GM23248 (cell line): ENCODE measurements at places on chromosomes 12 and 14. TPM values are rescaled to one million over a fixed set of nuclear protein-coding genes. Genes with fewer than 3 reads are reported as not detected.

Gene RTN1
- polyA plus RNA-seq: 0.15 and 0.33 TPM in 2 replicates

Gene TMX1
- polyA plus RNA-seq: 67.9 and 74.1 TPM in 2 replicates

- H3K36me3 ChIP-seq: no peaks in the 10 kb centered on the region
- no peak overlapping the region for H3K4me3 ChIP-seq
- DNase-seq: no peak
- no peak overlapping the region for H3K27ac ChIP-seq
- 0 out of 2 replicates have a peak, but pooled peaks cover 3% of the 10 kb centered on the region for H3K27me3 ChIP-seq
- H3K4me1 ChIP-seq: peaks cover 10% of the 10 kb centered on the region
These were observed 30.5 kb downstream of the TTC6 start for GRCh38 chr14:37625597-37626595.

GRCh38 chr12:27754795-27755194, 25.2 kb upstream of the KLHL42 start:
- H3K4me1 ChIP-seq: no peaks in the 10 kb centered on the region
- H3K36me3 ChIP-seq: peaks cover 18% of the 10 kb centered on the region
- H3K4me3 ChIP-seq: no peak overlapping the region
- no peaks in the 10 kb centered on the region for H3K27me3 ChIP-seq
- no peak overlapping the region for H3K27ac ChIP-seq
- DNase-seq: no peak

GRCh38 chr14:65772921-65773574, 360.5 kb downstream of the FUT8 start:
- no peak for DNase-seq
- H3K36me3 ChIP-seq: no peaks in the 10 kb centered on the region

Gene SPRING1
- polyA plus RNA-seq: 15.4 and 16.8 TPM in 2 replicates

GRCh38 chr12:62736596-62736995, 198.4 kb downstream of the PPM1H start:
- H3K4me3 ChIP-seq: no peak overlapping the region
- H3K27me3 ChIP-seq: no peaks in the 10 kb centered on the region
- peaks cover 43% of the 10 kb centered on the region for H3K4me1 ChIP-seq
- H3K36me3 ChIP-seq: no peaks in the 10 kb centered on the region
- H3K27ac ChIP-seq: no peak overlapping the region

Gene SPX
- polyA plus RNA-seq: 0.24 and 0.37 TPM in 2 replicates

DNA sequence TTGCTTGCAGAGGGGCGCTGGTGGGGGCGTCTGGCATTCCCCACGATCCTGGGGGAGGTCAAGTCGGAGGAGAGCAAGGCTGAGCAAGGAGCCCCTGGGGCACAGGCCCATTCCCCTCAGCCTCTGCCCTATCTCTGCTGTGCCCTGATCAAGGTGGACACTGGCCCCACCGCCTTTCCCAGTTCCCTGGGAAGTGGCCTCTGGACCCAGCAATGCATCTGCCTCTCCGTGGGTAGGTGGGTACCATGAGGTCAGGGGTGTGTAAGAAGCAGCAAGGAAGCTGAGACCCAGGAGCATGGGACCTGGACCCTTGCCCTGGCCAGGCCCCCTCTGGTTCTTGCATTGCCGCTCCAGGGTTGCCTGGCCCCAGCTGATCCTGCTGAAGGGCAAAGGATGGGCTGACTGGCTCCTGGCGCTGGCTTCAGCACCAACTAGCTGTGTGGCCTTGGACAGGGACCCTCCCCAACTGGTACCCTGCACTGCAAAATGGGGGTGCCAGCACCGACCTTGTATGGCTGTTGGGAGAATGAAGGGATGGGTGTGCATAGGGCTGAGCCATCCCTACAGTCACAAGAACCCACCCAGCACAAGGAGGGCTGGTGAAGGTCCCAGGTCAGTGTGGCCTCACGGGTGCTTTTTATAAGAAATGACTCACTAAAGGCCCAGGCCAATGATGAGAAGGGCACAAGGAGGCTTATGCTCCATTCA, 19.6 kb downstream of the SLC25A29 start:
- DNase-seq: no peak
- H3K4me3 ChIP-seq: no peak overlapping the region
- H3K27me3 ChIP-seq: no peaks in the 10 kb centered on the region
- H3K27ac ChIP-seq: no peak overlapping the region
- H3K36me3 ChIP-seq: no peaks in the 10 kb centered on the region

- peak; percentile 92 for DNase-seq
- no peaks in the 10 kb centered on the region for H3K27me3 ChIP-seq
- no peak overlapping the region for H3K4me3 ChIP-seq
- H3K4me1 ChIP-seq: peaks cover 14% of the 10 kb centered on the region
- no peaks in the 10 kb centered on the region for H3K36me3 ChIP-seq
- peak overlapping the region; percentile 39; the same call in 1 of the 2 replicates for H3K27ac ChIP-seq
These were observed 69.2 kb upstream of the MED13L start for GRCh38 chr12:116346741-116347140.

Gene PARP2
- polyA plus RNA-seq: 25.1 and 26.0 TPM in 2 replicates

GRCh38 chr12:2783936-2784600, 10.7 kb upstream of the FKBP4 start:
- peaks cover 11% of the 10 kb centered on the region; the same call in 1 of the 2 replicates for H3K27me3 ChIP-seq
- no peak overlapping the region for H3K27ac ChIP-seq
- no peaks in the 10 kb centered on the region for H3K36me3 ChIP-seq
- peak; percentile 70 for DNase-seq

DNA sequence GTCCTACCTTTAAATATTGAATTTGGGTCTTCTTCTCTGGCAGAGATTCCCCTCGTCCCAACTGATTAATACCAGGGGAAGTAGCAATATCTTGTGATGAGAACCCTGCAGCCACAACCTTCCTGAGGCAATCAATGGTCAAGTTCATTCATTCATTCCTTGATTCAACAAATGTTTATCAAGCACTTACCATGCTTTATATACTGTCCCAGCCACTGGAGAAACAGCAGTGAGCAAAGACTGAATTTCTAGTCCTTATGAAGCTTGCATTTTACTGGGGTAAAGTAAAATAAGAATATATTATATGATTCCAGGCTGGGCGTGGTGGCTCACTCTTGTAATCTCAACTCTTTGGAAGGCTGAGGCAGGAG, 300 bp upstream of the GIT2 start:
- H3K36me3 ChIP-seq: no peaks in the 10 kb centered on the region
- H3K4me1 ChIP-seq: peaks cover 45% of the 10 kb centered on the region
- peak overlapping the region; percentile 85 for H3K4me3 ChIP-seq
- H3K27me3 ChIP-seq: no peaks in the 10 kb centered on the region

DNA sequence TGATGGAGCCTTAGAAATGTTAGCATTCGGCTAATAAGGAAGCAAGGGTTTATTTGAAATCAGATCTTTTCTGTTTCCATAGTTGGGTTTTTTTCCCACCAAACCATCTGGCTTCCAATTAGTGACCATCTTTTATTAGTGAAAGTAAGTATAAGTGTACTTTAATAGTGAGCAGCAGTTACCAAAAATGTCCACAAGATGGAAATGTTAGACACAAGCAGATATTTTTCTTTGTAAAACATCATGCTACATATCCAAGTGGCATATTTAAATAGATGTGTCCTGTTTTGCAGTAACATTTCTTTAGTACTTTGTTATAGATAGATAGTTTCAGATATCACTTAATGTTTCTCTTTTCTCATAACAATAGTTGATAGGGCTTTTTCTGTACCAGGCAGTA, 28.8 kb downstream of the YEATS4 start:
- H3K27me3 ChIP-seq: no peaks in the 10 kb centered on the region
- peaks cover 19% of the 10 kb centered on the region for H3K4me1 ChIP-seq
- H3K36me3 ChIP-seq: no peaks in the 10 kb centered on the region
- peak; percentile 70 for DNase-seq
- H3K4me3 ChIP-seq: no peak overlapping the region

Gene TSPAN19
- polyA plus RNA-seq: 0.23 and 0.38 TPM in 2 replicates

DNA sequence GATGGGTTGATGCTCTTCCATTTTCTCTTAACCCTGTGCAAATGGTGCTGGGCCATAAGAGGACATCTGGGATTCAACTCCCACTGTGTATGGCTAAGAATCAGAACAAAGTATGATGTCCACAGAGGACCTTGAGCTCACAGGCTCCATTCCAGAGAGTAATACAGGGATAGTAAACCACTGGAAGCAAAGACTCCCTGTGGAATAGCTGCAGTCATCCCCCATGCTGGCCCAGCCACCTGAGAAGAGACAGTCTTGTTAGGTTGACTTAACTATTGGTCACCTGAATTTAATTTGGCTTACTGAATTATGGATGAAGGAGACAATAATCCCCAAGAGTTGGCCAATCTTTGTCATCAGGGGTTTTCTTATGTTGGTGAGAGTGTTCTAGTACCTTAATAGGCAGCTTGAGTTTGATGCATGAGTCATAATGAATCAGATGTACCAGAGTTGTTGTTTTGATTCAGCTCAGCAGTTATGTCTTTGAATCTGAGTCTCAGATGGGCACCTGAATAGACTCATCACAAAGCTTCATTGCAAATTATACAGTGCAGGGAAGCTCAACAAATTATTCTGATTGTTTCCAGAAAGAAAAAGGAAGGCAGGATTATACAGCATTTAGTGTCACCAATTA, 122.7 kb downstream of the SSPN start:
- peaks cover 26% of the 10 kb centered on the region for H3K4me1 ChIP-seq
- no peaks in the 10 kb centered on the region for H3K36me3 ChIP-seq
- H3K27me3 ChIP-seq: no peaks in the 10 kb centered on the region
- peak overlapping the region; percentile 82 for H3K27ac ChIP-seq
- no peak overlapping the region for H3K4me3 ChIP-seq

Gene WDR89
- polyA plus RNA-seq: 7.0 and 8.5 TPM in 2 replicates

- no peak for DNase-seq
- no peak overlapping the region for H3K4me3 ChIP-seq
- no peaks in the 10 kb centered on the region for H3K36me3 ChIP-seq
- H3K27me3 ChIP-seq: no peaks in the 10 kb centered on the region
- H3K27ac ChIP-seq: no peak overlapping the region
These were observed 895.8 kb downstream of the RPS29 start for GRCh38 chr14:48690349-48690748.

- H3K27ac ChIP-seq: no peak overlapping the region
- peak; percentile 59 for DNase-seq
- H3K4me1 ChIP-seq: no peaks in the 10 kb centered on the region
- H3K36me3 ChIP-seq: no peaks in the 10 kb centered on the region
- H3K4me3 ChIP-seq: no peak overlapping the region
These were observed 27.9 kb downstream of the ESR2 start for GRCh38 chr14:64266239-64266638.

- no peak overlapping the region for H3K27ac ChIP-seq
- H3K4me3 ChIP-seq: no peak overlapping the region
- no peaks in the 10 kb centered on the region for H3K36me3 ChIP-seq
These were observed 661.7 kb downstream of the VRK1 start for GRCh38 chr14:97458661-97459579.

GRCh38 chr14:64035143-64035542, 182.3 kb downstream of the SYNE2 start:
- peaks cover 7% of the 10 kb centered on the region; the same call in 1 of the 2 replicates for H3K4me1 ChIP-seq
- H3K27me3 ChIP-seq: no peaks in the 10 kb centered on the region
- no peaks in the 10 kb centered on the region for H3K36me3 ChIP-seq
- no peak overlapping the region for H3K4me3 ChIP-seq
- H3K27ac ChIP-seq: no peak overlapping the region
- peak; percentile 59 for DNase-seq

GRCh38 chr12:108734200-108734906, 3.0 kb upstream of the CORO1C start:
- H3K4me3 ChIP-seq: no peak overlapping the region
- peaks cover 12% of the 10 kb centered on the region for H3K4me1 ChIP-seq
- H3K27ac ChIP-seq: peak overlapping the region; percentile 93
- peak; percentile 98 for DNase-seq
- H3K27me3 ChIP-seq: no peaks in the 10 kb centered on the region

Gene TROAP
- 8.8 and 11.7 TPM in 2 replicates for polyA plus RNA-seq

GRCh38 chr12:62730649-62731048, 204.3 kb downstream of the PPM1H start:
- H3K4me3 ChIP-seq: peak overlapping the region; percentile 56
- DNase-seq: peak; percentile 89
- H3K4me1 ChIP-seq: peaks cover 68% of the 10 kb centered on the region
- no peaks in the 10 kb centered on the region for H3K27me3 ChIP-seq
- peak overlapping the region; percentile 98 for H3K27ac ChIP-seq

GRCh38 chr12:5945071-5946008, at the start of gene ANO2:
Gene ANO2 (minus strand): TSS chr12:5945259. CDS start chr12:5945217, 42 bp downstream.
- H3K27ac ChIP-seq: no peak within 1 kb of the TSS
- peak; percentile 44 for DNase-seq
- peak within 1 kb of the TSS; percentile 59 for H3K4me3 ChIP-seq
- H3K27me3 ChIP-seq: peaks cover 39% of the 10 kb centered on the region
- H3K4me1 ChIP-seq: no peaks in the 10 kb centered on the region

Gene TSHR
- not detected in 2 replicates for polyA plus RNA-seq

DNA sequence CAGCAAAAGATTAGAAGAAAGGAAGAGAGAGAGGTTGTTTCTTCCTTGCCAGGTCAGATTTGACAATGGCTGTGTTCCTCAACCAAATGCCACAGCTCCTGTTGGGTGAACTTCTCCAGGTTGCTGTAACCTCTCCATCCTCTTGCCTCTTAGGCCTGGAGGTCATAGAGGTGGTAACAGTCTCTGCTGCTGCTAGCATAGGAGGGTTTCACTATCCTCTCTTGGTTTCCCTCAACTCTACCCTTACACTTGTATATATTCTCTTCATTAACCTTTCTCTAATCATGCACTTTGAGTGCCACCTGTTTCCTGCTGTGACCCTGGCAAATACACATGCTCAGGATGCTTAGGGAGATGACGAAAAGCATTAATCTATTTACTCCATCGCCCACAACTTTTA, 67.7 kb upstream of the HIF1A start:
- H3K36me3 ChIP-seq: no peaks in the 10 kb centered on the region
- DNase-seq: no peak
- no peaks in the 10 kb centered on the region for H3K27me3 ChIP-seq
- no peak overlapping the region for H3K27ac ChIP-seq
- H3K4me3 ChIP-seq: no peak overlapping the region

Gene EEF1AKMT3
- 15.0 and 15.7 TPM in 2 replicates for polyA plus RNA-seq

GRCh38 chr12:123998991-123999359, 26.0 kb downstream of the ZNF664 start:
- no peak overlapping the region for H3K4me3 ChIP-seq
- no peak overlapping the region for H3K27ac ChIP-seq
- peak; percentile 70 for DNase-seq
- H3K36me3 ChIP-seq: 0 out of 2 replicates have a peak, but pooled peaks cover 8% of the 10 kb centered on the region

Gene CLEC2A
- polyA plus RNA-seq: not detected in 2 replicates

Gene IQSEC3
- polyA plus RNA-seq: 0.03 TPM in 1 of 2 replicates, not detected in the other

DNA sequence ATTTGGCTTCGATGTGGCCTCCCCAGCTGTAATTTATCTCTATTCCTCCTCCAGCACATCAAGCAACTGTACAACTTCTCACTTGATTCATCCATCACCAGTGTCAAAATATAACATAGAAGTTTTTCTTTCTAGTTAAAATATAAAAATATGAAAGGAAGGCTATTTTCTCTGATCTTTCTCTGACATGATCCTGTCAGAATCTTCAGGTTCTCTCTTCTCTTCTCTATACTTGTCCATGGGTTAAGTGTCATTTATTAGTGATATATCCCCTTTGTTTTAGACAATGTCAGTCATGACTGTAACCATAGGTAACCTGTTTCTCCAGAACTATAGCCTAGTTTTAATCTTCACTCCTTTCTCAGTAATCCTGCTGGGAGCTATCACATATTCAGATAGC, 132.5 kb upstream of the G2E3 start:
- H3K4me1 ChIP-seq: no peaks in the 10 kb centered on the region
- no peaks in the 10 kb centered on the region for H3K36me3 ChIP-seq
- no peak overlapping the region for H3K4me3 ChIP-seq
- H3K27me3 ChIP-seq: 0 out of 2 replicates have a peak, but pooled peaks cover 5% of the 10 kb centered on the region
- no peak overlapping the region for H3K27ac ChIP-seq

GRCh38 chr14:54606178-54606577, 39.2 kb downstream of the SAMD4A start:
- no peaks in the 10 kb centered on the region for H3K36me3 ChIP-seq
- H3K4me1 ChIP-seq: peaks cover 61% of the 10 kb centered on the region
- peak overlapping the region; percentile 19; the same call in 1 of the 2 replicates for H3K4me3 ChIP-seq
- peak; percentile 69 for DNase-seq
- H3K27me3 ChIP-seq: no peaks in the 10 kb centered on the region
- H3K27ac ChIP-seq: peak overlapping the region; percentile 90

- H3K4me1 ChIP-seq: no peaks in the 10 kb centered on the region
- H3K4me3 ChIP-seq: no peak overlapping the region
- H3K27ac ChIP-seq: no peak overlapping the region
These were observed 96.2 kb upstream of the USP15 start for GRCh38 chr12:62164036-62164435.
